NCI-H524 (cell line): ENCODE measurements at places on chromosomes 3 and 15.
A peak's percentile ranks its signal among the peaks of the same experiment; 100 is the strongest.

DNA sequence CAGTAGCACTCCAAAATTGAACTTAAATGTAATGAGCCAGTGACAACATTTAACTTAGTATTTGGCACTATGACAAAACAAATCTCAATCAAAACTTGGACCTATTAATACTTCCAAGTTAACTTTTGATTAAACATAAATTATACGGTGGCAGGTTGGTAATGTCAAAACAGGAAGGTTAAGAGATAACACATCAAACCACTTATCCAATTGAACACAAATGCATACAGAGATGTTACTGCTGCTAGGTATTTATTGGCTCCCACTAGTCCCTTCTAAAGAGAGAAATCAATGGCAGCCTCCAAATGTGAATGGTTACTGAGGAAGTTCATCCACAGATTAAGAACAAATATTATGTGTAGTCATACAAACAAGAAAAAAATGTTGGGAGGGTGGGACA is 1.8 kb downstream of the GSK3B start:
- DNase-seq = no peak

DNA sequence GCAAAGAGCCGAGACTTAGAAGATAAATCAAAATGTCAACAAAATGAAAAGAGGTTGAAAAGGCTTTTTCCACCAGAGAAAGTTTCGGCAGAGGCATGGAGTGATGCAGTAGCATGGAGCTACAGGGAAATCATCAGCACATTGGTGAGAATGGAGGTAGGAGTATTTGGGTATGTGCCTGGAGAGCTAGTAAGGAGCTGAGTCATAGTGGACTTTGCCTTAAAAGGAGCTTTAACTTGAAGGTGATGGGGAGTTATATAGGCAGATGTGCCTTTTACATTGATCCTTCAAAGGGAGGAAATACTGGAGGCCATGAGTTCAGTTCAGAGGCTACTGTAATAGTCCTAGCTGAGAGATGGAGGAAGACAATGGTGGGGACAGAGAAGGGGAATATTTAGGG is 44.3 kb downstream of the IL5RA start:
- no peak for DNase-seq

DNA sequence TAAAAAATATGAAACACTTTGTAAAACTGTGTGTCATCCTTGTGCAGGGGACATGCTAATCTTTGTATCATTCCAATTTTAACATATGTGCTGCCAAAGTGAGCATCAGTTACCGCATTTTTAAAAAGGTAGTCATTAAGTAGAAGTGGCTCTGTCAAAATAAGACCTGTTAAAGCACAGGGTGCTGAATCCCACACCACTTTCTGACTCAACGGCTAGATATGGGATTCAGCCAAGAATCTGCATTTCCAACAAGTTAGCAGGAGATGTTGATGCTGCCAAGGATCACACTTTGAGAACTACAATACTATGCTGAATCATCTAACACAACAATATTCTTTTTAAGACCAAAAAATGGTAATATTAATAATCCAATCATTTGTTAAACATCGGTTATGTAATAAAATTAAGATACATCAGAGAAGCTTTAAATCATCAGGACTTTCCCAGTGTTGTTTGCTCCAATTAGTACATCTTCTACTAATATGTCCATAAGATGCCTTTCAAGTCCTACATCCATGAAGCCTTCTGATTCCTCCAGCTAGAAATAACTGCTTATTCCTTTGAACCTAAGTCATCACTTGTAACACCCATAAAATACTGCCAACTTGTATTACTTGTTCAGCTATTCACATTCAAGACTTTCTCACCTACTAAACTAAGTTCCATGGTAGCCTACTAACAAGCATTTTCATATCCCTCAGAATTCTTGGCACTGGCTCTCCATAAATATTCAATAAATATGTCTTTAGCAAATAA is 71.1 kb downstream of the TBL1XR1 start:
- DNase-seq = no peak

DNA sequence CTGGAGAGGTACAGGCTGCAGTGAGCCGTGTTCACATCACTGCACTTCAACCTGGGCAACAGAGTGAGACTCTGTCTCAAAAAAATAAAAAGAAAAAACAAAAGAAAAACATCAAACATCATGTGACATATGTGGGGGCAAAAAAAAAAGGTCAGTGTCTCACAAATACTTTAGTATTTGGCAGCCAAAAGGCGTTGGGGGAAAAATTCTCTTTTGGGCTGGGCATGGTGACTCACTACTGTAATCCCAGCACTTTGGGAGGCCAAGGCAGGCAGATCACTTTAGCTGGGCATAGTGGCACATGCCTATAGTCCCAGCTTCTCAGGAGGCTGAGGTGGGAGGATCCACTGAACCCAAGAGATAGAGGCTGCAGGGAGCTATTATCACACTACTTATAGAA is 47.6 kb downstream of the TMCC1 start:
- DNase-seq = no peak

DNA sequence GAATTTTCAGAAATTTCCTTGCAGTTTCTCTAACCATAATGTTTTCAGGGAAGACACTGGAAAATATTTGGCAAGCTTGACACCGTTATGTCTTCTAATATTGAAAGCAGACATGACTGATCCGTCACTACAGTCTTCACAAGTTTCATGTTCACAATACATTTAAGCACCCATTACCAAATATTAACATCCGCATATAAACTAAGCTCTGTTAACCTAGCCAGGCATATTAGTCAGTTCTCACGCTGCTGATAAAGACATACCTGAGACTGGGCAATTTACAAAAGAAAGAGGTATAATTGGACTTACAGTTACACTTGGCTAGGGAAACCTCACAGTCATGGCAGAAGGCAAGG is 162.7 kb upstream of the LYSMD4 start:
- DNase-seq = no peak

GRCh38 chr15:34944936-34945335 is 24.6 kb downstream of the AQR start:
- DNase-seq = no peak

DNA sequence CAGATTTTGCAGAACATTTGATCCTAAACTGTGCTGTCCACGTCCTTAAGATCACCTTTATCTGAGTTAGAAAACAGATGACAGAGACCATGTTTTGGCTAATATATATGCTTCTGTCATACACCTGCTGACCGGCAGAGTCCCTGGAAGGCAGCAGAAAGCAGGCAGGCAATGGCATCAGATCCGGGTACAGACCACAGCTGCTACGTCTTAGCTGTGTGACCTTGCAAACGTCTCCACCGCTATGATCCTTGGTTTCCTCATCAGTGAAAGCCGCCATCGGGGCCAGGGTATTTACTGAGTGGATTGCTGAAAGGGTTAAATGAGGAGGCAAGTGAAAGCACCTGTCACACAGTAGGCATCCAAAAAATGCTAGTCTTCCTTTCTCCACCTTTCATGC is 72.1 kb downstream of the ABTB1 start:
- peak; percentile 92 for DNase-seq

DNA sequence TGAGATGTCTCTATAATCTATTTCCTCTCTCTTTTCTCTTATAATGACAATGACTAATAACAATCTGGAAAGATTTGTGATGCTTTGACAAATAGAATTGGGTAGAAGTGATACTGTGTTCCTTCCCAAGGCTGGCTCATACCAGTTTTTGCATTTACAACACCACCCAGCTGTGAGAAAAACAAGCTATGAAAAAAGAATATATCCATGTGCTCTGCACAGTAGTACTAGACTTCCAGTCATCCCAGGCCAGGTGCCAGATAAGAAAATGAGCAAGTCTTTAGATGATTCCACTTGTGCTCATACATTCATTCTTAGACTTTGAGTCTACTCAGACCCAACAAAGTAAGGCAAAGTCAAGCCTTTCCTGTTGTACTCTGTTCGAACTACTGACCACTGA is 350.2 kb upstream of the POU1F1 start:
- no peak for DNase-seq

DNA sequence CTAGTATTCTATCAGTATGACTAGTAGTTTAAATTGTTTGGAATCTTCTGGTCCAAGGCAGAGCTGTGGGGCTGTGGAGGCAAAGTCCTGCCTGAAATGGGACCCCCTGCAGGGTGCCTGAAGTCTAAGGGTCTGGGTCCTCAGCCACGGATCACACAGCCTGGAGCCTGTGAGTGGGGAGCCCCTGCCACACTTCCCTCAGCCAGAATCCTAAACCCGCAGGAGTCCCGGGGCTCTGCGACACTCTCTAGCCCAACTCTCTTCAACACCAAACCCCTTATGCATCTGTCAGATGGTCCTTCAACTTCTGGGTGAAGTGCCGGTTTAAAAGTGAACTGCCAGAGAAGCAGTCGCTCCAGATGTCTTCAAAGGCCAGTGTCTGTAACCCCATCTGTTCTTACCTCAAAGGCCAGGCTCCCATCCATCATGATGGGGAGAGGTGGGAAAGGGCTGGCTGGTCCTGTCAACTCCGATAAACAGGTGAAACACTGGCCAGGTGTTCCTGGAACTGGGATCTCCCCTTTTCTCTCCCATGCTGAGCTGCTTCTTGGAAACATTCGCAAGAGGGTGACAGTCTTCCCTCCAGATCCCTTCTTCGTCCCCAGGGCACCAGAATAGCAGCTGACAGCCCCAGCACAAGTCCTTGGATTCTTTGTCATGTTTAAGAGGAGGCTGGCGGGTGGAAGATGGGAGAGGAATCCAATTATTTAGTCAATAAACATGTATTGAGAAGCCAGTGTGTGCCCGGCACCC is 45.6 kb downstream of the CPN2 start:
- DNase-seq = peak; percentile 96

- DNase-seq = no peak
These were observed 71.9 kb downstream of the FBXL22 start for GRCh38 chr15:63669074-63669473.

- no peak for DNase-seq
These were observed 169.1 kb upstream of the ZPLD1 start for GRCh38 chr3:102265720-102266119.

- DNase-seq = peak; percentile 72
These were observed 238.8 kb downstream of the GAP43 start for GRCh38 chr3:115862099-115862498.

DNA sequence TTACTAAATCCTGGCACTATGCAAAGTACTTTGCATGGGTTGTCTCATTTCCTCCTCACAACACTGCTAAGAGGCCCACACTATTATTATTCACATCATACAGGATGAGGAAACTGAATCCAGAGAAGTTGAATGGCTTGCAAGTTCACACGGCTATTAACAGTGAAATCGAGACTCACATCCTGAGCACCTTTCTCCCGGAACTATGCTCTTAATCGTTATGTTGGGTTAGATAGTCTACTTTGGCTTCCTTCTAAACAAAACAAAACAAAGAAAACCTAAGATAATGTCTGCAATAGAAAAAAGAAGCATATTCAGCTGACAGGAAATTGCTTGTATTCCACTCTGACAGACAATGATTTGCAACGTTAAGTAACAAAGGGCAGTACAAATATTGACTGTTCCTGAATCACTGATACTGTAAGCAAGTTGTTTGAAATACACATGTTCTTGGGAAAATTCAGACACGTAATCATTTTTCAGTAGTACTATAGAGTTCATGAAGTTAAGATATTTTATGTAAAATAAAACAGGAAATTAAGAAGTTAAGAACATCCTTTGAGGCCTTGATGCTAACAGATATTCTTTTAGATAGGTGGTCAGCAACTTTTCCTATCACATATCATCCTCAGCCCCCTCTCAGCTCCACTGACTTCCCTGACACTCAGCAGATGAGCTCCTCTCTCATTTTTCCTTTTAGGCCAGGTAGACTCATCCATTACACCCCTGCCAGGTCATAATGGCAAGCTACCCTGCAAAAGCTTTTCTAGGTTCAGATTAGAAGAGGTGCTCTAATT is 40.7 kb downstream of the C2CD4B start:
- no peak for DNase-seq

- no peak for DNase-seq
These were observed 29.1 kb downstream of the CADM2 start for GRCh38 chr3:84987706-84988504.

- DNase-seq = no peak
These were observed 14.3 kb downstream of the CGNL1 start for GRCh38 chr15:57390583-57390982.

GRCh38 chr3:188486952-188487351 is 333.0 kb downstream of the LPP start:
- no peak for DNase-seq

DNA sequence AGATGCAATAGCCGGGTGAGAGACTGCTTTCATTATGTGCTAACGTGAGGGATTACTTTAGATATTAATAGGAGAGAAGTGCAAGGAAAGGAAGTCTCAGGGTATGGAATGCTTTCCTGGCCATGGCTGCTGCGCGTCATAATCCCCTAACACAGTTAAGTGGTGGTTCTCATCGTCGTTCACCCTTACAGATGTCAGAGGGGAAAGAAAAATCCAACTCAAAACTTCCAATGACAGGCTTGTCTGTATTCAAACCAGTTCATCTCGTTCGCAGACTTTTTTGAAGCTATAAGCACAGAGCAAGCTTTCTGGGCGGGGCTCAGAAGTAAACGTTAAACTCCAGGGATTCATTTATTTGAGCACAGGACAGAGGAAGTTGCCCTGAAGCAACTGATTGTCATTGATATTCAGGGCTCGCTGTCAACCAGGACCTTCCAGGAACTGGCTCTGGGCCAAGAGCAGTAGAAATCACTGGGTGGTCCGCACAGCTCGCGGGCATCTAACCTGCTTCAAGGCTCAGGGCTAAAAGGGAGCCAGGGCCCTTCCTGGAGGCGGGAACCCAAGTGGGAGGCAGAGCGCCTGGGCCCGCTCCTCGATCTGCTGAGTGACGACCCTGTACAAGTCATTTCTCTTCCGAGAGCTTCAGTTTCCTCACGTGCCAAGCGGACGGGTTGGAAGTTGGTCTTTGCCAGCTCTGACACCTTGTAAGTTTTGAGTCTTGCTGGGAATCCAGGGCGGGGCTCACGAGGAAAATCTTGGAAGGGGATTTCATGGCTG is 1.1 kb upstream of the LPP start:
- peak; percentile 28 for DNase-seq

- DNase-seq = no peak
These were observed 156.0 kb downstream of the CACNA1D start for GRCh38 chr3:53650424-53650823.

DNA sequence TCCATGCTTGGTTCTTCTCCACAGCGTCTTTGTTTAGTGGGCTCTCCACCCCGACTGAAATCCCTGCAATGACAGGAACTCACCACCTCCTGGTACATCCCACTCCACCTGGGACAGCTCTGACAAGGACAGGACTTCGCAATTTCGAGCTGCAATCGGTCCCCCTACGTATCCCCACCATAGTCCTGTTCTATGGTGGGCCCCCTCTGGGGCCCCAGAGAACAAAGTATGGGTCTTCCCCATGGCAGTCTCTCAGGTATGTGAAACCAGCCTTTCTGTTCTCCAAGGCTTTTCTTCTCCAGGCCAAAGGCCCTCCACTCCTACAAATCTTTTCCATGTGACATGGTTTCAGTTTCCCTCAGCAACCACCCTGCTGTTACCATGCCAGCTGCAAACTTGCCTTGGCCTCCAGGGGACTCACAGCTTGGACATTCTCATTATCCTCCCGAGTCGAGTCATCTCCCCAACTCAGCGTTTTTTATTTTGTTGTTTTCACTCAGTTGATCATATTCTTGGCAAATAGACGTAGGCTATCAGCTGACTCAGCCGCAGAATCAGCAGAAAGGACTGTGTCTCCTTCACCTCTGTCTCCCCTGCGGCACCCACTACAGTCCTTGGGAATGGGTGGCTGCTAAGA is 233.3 kb downstream of the OPA1 start:
- DNase-seq = no peak
